ENCODE measurements at places on chromosomes 7 and 10.

- no peak for DNase-seq
Observed at GRCh38 chr10:34655286-34656170, 159.6 kb downstream of the PARD3 start.

- DNase-seq, result no peak
Observed at GRCh38 chr7:30140456-30140855, 5.7 kb downstream of the MTURN start.

DNA sequence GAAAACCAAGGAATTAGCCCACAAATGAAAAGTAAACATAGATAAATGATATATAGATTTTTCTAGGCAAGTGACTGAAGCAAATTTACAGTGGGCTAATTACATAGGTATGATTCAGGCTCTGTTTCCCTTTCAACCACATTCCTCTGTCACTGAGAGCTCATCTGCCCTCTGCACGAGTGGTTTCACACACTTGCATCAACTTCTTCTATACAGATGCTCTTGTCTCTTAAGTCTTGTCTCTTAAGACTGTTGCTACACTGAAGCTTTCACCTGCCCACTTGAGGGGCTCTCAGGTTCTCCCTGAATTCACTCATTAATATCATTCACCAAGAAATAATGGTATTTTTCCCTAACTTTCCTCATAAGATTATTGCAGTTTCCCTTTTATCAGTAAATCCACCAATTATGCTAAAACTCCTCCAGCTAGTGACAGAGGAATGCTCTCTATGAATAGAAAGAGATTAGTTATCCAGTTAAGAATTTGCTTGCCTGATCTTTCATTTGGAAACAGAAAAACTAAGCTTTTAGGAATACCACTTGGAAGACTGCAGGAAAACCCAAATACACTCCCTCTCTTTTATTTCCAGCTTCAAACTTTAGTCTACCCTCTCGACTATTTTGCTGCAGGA, 95.7 kb downstream of the ELAPOR2 start:
- DNase-seq, result no peak

DNA sequence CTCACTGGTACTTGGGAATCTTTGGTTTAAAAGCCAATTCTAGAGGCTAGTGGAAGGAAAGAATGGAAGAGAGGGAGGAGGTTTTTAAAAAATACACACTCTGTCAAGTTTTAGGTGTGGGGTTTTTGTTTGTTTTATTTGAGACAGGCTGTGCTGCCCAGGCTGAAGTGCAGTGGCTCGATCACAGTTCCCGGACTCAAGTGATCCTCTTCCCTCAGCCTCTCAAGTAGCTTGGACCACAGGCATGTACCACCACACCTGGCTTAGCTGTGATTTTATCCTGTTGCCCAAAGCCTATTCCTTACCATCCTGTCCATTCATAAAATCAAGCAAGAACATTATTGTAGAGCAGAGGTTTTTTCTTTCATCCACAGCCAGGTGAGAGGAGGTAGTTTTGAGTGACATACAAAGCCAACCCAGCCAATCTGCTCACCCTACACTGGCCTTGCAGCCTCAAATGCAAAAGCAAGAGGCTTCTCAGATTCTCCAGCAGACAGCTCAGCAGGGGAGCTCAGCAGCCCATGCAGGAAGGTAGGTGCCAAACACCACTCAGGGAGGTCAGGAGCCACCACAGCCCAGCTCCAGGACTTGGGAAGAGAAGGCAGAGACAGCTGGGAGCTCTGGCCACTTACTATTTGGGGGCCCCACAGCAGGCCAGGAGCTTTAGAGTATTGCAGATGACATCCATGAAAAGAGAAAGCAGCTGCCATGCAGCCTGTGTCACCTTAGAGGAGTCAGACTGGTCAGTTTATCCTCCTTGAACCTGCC, 65.8 kb downstream of the TMEM209 start:
- no peak for DNase-seq

DNA sequence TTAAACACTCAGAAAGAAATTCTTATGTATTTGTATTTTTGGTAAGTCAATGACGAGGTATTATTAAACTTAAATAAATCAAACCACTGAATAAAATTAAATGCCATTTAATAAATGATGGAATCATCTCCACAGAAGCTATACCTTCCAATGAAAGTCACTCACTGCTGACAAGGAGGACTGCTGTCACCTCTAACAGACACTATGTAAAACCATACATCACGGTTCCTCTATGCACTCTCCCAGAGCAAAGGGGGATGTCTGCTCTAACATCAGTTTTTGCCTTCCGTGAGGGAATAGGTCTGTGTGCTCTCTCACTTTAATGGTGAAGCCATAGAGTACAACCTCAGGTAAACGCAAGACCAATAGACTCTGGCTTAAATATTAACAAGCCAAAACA, 99.7 kb upstream of the DDC start:
- no peak for DNase-seq

DNA sequence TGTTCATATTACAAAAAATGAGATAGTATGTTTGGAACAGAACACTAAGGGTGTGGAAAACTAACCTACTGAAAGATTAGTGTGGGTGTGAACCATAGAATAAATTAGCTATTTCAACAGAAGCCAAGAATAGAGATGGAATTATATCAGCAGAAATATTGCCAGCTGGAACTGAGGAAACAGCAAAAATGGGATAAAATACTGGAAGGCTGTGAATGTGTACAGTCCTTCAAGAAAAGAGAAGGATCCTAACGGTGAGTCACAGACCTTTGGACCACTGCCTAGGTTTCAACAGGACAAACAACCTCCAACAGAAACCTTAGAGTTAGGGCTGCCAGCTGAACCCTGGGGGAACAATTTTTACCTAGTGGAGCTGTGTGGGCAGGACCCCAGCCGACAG, 395.0 kb downstream of the ZWINT start:
- DNase-seq, result no peak

GRCh38 chr7:27346531-27347275, 104.1 kb downstream of the EVX1 start:
- no peak for DNase-seq

GRCh38 chr7:146116521-146117222, at the start of gene CNTNAP2:
Gene CNTNAP2 (plus strand): TSS chr7:146116801. CDS start chr7:146116877, 76 bp downstream.
- DNase-seq, result no peak

DNA sequence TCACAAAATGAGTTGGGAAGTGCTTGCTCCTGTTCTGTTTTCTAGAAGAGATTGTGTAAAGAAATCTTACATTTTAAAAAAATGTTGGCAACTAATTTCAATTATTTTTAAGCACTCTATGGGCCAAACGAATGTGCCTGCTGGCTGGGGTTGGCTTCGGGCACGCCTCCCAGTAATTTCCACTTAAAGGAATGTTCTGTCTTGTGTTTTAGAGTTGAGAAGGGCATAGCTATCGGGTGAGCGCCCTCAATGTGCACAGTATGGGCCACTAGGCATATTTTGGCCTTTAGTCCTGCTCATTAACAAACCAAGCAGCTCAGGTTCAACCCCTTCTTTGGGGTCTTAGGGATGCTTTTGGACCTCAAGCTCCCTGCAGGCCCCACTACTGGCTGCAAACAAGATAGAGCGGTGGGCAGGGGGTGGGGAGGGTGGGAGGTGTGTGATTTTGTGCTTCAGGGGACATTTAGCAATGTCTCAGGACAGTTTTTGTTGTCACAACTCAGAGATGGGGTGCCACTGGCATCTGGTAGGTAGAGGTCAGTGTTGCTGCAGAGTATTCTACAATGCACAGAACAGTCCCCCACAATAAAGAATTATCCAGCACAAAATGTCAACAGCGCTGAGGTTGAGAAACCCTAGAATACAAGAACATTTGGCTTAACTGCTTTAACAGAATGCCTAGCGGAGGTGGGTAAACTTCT, 40.7 kb downstream of the TACC2 start:
- no peak for DNase-seq

GRCh38 chr7:158495786-158496185, 91.8 kb downstream of the PTPRN2 start:
- no peak for DNase-seq

- DNase-seq, result no peak
Observed at GRCh38 chr7:41922373-41922772, 219.5 kb upstream of the INHBA start.

DNA sequence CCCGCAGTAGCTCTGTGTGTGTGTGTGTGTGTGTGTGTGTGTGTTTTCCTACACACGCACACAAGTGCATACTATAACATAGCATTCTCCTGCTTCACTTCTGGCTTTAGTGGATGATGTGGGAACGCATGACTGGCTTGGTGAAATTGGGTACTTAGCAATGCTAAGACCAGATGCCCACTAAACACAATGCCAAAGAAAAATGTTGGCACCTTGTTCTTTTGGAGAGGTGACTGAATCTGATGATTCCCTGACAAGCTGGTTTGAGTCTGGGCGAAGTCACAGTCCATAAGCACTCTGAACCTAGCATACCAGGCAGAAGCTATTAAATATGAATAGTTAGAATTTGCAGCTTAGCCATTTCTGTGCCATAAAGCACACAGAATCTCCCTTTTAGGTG, 68.0 kb upstream of the CDCA7L start:
- DNase-seq, result no peak

- DNase-seq, result no peak
Observed at GRCh38 chr7:39891894-39892293, 58.2 kb upstream of the CDK13 start.

DNA sequence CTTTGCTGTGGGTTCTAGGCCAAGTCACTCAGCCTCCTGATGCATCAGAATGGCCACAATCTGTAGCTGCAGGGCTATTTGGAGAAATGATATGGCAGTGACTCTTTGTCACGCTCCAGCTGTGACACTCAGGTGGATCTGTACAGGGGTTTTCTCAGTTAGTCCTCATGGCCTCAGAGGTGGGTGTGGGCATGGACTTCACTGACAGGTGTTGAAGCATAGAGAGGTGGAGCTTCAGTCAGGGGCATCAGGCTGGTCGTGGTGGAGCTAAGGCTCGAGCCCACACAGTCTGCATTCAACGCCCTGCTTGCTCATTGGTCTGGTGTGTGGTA, 21.2 kb downstream of the PALD1 start:
- DNase-seq, result no peak

DNA sequence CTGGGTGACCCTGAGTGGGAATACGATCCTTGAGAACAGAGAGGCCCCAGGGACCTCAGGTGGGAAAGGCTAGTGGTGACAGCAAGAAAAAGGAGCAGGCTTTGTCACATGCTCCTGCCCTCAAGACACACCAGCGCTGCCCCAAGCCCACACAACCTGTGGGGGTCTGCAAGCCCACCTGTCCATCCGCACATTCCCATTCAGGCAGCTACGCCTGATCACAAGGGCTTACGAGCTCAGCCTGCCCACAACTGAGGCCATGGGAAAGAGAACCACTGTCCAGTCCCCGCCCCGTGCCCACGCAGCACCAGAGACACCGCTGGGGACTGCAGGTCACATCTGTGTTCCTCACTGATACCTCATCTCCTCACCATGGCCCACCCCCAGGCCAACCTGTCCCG, 26.7 kb downstream of the EBF3 start:
- no peak for DNase-seq

All from stimulated activated CD4-positive, alpha-beta T cell treated with anti-CD3 and anti-CD28 coated beads, Interleukin-4, amount 100 ng/mL, for 1 hour (primary cell).